ENCODE measurements at places on chromosomes 12 and 14.

- peak; percentile 79 for DNase-seq
Observed at GRCh38 chr12:46492471-46493085, 120.0 kb upstream of the SLC38A2 start.

DNA sequence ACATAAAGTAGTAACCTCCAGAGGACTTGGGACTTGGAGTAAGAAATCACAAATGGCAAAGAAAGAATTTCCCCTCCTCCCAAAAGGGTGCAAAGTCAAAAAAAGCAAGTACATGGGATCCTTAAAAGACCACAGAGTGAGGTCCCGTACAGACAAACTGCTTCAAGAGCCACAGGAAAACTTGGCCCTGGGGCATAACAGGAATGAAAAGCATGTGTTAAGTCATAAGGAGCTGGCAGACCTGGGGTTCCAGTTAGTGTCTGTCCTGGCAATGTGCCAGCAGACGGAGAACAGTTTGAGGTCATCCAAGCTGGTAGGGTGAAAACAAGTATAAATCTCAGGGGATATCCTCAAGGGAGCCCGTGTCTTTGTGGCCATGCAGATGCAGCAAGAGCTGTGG, 73.2 kb downstream of the HSD17B6 start:
- DNase-seq, result peak; percentile 71

GRCh38 chr12:15562263-15562662, 226.9 kb downstream of the EPS8 start:
- no peak for DNase-seq

DNA sequence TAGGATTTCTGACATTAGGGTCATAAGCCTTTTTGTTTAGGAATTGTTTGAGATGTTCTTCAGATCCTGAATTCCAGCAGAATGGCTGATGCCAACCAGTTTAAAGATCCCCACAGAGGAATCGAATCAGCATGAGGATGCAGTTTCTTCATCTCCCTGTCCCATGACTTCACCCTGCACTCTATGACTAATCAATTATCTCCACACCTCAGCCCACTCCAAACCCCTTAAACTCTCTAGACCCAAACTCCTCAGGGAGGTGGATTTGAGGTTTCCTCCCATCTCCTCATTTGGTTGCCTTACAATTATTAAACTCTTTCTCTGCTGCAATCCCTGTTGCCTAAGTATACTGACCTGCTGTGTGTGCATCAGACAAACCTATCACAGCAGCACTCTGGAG, 86.5 kb upstream of the CRY1 start:
- peak; percentile 13 for DNase-seq

GRCh38 chr14:103436533-103436932, 51.3 kb downstream of the MARK3 start:
- peak; percentile 40 for DNase-seq

DNA sequence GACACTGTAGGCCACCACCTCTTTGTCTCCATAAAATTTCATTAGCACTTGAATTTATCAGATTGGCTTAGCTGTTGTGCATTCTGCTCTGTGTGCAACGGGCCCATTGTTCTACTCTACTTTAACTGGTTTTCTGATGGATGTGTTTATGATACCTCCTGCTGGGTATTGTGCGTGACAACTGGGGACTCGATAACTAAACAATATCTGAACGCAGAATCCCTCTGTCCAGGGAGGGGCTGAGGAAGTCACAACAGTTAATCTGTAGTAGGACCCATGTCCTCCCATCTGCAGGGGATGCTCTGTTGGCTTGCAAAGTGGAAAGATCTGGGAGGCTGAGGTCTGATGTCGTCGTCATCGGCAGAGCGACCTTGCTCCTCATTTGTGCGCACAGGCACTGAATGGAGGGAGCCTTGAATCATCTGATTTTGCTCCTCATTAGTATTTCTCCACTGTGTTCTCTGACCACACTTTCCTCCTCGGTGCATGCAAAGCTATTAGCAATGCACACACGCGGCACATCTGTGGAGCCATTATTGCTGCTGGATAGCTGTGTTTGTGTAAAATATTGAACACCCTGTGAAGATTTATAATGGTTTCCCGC, 422.5 kb downstream of the NRXN3 start:
- DNase-seq, result no peak

DNA sequence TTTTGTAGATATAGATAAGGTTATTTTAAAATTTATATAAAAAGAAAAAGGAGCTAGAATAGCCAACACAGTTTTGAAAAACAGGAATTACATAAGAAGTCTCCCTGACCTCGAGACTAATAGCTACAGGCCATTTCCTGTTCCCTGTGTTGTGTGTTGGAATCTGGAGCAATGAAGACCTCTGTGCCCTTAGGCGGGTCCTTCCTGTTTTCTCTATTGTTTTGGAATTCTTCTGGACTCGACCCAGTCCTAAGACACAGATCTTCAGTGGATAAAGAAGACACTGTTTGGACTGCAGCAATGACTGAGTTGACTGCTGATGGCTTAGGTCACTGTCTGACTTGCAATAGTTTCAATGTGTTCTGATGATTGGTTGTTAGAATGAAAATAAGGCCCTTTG, 26.2 kb downstream of the SNRPF start:
- DNase-seq, result no peak

GRCh38 chr14:104559028-104559803, 20.3 kb upstream of the C14orf180 start:
- no peak for DNase-seq

GRCh38 chr12:101671833-101672232, 25.6 kb upstream of the CHPT1 start:
- no peak for DNase-seq

DNA sequence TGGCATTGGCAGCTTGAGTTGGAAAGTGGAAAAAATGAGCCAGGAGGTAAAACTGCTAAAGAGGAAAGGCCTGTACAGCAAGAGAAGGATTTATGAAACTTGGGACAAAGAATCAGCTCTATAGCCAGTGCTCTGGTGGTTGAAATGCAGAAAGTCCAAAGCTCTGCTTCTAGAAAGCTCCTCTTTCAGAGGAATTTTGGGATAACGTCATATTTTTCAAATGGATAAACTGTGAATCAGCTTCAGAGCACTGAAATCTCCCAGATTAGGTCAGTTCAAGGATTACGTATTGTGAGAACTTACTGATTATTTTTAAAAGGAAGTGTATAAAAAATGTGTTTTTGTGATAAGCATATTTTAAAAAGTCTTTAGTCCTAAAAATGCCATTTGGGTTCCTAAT, 203.1 kb upstream of the CNOT2 start:
- peak; percentile 41 for DNase-seq

DNA sequence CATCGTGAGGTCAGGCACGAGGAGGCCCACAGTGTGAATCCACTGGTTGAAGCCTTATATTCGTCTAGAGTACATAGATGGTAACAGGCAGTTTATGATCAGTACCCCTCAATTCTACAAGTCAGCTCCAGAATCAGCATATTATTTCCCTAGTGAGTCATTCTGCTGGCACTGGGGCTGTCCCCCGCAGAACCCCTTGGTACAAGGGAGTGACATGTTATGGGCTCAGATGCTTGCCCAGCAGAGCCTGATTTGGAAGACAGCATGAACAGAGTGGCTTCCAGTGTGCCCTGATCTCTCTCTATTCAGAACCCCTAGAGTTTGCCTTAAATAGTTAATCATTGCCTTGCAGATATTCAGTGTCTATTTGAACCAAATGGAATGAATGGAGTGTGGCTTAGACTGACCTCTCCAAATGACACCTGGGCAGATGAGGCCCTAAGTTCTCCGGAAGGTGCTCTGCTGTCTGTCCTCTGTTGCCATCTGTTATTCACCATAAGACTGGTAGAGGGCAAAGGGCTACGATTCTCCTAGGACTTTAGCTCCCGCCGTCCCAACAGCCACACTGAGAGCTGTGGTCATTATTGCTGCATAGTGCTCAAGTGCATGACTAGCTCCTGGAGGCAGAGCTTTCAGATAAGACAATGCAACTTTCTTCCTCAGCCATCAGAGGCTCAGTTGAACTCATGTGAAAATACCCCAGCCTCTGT, 41.1 kb downstream of the CACNA2D4 start:
- no peak for DNase-seq

GRCh38 chr12:100959481-100959880, 164.9 kb downstream of the ANO4 start:
- DNase-seq, result peak; percentile 51

DNA sequence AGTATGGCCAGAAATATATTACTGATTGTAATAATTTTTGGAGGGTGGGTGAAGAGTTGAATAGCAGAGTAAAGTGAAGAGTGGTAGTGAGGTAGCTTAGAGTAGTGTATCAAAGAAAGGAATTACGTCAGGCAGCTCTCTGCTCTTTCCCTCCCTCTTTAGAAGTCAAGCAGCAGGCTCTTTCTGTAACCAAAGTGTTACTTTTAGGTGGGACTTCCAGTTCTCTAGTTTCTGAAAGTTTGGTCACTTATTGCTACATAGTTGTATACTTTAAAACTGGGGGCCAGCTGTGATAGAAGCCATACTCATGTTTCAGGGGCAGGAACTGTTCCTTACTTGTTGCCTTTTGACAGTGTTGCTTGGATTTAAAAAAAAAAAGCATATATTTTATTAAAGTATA, 30.6 kb downstream of the ATF7IP start:
- DNase-seq, result no peak

DNA sequence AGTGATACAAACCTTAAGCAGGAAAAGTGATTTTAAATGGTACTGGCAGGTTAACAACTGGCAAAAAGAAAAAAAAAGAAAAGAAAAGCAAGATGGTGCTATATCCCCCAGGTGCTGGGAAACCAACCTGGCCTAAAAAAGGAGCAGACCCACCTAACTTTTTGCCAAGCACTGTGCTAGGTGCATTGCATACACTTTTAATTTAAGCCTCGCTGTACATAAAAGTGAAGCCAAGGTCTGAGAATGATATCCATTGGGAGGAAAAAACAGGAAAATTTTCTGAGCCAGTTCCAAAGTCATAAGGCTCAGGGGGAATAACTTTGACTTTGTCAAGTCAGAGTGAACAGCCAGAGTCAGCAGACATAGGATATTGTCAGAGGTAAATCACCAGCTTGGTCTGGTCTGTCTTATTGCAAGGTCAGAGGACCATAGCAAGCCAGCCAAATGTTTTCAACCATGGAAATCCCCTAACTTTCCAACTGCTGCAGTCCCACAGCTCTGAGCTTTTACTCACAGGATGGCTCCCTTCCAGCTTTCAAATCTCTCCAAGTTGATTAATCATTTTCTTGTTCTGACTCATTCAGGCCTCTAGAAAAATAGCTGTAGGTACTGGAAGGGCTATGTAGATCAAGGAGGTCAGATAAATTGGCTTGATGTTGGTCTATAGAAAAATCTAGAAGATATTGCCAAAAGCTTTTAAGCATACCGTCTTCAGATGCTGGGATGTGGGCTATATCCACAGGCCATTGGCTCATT, 412.9 kb downstream of the RAD51B start:
- peak; percentile 100 for DNase-seq

All from fibroblast of upper back skin (primary cell).